ENCODE measurements at places on chromosomes 12 and 14. TPM values are rescaled to one million over a fixed set of nuclear protein-coding genes. Genes with fewer than 3 reads are reported as not detected.

The AHNAK2 gene
- total RNA-seq: 178 TPM

The CPNE6 gene
- not detected for total RNA-seq

The PELI2 gene
- total RNA-seq: 0.77 TPM

The STYK1 gene
- 0.23 TPM for total RNA-seq

The OVCH1 gene
- total RNA-seq: not detected

The RAB21 gene
- 37.3 TPM for total RNA-seq

The WNT1 gene
- total RNA-seq: not detected

The GLIPR1L1 gene
- not detected for total RNA-seq

The SDR9C7 gene
- not detected for total RNA-seq

The PEX5 gene
- 34.3 TPM for total RNA-seq

The KLRD1 gene
- total RNA-seq: not detected

The ISM2 gene
- total RNA-seq: 0.39 TPM

The GZMB gene
- not detected for total RNA-seq

The C12orf42 gene
- total RNA-seq: not detected

The FOXN4 gene
- total RNA-seq: 0.12 TPM

The TAS2R8 gene
- not detected for total RNA-seq
